ENCODE measurements at places on chromosomes 16 and 17.
A peak's percentile ranks its signal among the peaks of the same experiment; 100 is the strongest.

GRCh38 chr16:24853830-24854229 lies 8.1 kb downstream of the SLC5A11 start:
- DNase-seq: peak; percentile 59

DNA sequence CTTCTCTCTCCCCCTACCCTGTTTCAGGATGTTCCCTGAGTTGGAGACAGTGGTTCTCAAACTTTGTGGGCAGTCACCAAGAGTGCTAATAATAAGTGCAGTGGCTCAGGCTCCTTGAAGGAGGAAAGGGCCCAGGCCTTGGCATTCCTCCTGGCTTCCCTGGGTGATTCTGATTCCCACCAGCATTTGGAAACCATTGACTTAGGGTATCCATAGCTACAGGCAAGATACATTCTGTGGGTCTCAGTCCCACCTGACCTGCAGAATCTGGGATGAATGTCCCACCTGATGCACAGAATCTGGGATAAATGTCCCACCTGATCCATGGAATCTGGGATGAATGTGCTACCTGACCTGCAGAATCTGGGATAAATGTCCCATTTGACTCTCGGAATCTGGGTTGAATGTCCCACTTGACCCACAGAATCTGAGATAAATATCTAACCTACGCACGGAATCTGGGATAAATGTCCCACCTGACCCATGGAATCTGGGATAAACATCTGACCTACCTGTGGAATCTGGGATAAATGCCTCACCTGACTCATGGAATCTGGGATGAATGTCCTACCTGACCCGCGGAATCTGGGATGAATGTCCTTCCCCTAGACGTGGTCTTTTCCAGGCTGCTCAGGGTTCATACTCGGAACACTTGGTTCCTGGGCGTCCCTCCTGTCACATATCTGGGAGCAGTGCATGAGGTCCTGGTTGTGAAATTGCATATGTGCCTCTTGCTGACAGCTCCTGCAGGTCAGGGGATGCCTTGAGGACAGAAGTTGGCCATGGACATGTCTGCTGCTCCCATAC lies 136.7 kb upstream of the HS3ST2 start:
- no peak for DNase-seq

DNA sequence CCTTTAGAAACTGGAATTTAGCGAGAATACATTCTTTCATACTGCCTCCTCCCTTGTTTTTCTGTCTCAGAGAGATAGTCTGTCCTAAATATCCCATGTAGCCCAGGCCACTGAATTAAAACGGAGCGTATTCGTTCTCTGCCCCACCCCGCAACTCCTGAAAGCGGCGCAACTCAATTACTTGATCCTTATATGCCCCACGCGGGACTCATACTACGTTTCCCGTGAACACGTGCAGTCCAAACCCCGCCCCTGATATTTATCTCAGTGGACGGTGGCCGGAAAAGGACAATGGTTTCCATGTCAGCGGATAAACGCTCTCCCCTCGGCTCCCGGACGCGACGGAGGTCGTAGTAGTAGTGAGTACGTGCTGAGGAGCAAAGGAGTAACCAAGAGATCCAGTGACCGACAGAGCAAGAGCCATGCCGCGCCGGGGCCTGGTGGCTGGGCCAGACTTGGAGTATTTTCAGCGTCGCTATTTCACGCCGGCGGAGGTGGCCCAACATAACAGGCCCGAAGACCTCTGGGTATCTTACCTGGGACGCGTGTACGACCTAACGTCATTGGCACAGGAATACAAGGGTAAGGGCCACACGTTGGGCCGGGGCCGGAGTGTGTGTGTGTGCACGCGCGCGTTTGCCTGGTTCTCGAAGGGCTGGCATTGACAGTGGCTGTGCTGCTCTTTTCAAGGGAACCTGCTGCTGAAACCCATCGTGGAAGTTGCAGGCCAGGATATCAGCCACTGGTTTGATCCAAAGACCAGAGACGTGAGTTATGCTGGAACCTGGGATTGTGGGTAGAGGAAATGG lies at the start of gene CYB5D1:
Gene CYB5D1 (plus strand): TSS at position 291 of the 809 bp plus-strand sequence. CDS start 132 bp downstream, at position 423.
- DNase-seq: peak; percentile 99

DNA sequence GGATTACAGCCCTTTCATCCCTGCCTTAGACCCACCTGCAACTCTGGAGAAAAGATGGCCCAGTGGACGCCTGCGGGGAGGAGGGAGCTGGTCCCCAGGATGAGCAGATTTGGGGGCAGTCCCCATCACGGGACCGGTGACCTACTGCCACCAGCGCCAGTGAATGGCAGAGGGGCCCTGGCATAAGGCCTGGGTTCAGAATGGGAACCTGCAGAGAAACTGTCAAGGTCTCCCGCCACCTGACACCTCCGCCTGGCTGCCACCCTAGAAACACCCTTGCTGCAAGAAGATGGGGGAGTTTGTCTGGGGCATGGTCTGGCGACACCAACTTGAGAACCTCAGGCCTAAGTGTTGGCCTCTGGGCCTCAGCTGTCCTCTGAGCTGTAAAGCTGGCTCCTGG lies 335.7 kb downstream of the SEC14L1 start:
- DNase-seq: no peak

DNA sequence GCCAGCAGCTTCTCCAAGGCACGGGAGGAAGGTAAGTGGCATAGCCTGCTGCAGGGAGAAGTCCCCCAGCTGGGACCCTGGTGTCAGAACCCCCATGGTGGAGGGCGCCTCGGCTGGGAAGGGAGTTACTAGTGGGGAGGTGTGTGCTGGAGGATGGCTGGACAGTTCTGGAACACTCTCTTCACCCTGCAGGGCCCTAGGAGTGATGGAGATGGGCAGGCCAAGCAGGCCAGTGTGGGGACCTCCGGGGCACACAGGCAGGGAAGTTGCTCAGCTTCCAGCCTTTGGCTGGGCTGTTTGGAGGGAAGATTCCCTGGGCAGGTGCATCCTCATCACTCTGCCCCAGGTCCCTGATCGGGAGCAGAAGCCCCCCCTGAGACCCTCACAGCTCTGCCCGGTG lies 696 bp downstream of the C17orf99 start:
- no peak for DNase-seq

- DNase-seq: no peak
Measured at GRCh38 chr16:68866933-68867332, 23.6 kb downstream of the TANGO6 start.

GRCh38 chr16:22165508-22166285 lies 3.4 kb downstream of the SDR42E2 start:
- no peak for DNase-seq

- DNase-seq: no peak
Measured at GRCh38 chr16:798666-799065, 1.9 kb downstream of the GNG13 start.

GRCh38 chr17:79081571-79082276 lies 7.1 kb downstream of the ENGASE start:
- DNase-seq: no peak

DNA sequence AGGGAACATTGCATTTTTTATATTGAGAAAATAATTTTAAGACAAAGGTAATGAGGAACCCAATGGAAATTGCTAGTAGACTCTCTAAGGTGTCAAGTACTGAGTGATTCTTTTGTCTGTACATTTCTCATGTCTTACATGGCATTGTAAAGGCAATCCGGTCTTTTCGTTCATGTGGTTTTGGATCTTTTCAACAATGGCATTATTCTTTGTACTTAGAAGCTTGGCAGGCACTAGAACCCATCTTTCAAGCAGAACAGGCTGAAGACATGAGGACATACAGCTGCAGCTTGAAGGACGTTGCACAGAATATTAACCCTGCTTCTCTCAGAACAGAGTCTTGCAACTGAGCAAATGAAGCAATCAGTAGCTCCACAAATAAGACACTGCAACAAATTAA lies 231.5 kb upstream of the ZFHX3 start:
- no peak for DNase-seq

GRCh38 chr17:61360318-61360943 lies 39.2 kb upstream of the TBX2 start:
- DNase-seq: no peak

DNA sequence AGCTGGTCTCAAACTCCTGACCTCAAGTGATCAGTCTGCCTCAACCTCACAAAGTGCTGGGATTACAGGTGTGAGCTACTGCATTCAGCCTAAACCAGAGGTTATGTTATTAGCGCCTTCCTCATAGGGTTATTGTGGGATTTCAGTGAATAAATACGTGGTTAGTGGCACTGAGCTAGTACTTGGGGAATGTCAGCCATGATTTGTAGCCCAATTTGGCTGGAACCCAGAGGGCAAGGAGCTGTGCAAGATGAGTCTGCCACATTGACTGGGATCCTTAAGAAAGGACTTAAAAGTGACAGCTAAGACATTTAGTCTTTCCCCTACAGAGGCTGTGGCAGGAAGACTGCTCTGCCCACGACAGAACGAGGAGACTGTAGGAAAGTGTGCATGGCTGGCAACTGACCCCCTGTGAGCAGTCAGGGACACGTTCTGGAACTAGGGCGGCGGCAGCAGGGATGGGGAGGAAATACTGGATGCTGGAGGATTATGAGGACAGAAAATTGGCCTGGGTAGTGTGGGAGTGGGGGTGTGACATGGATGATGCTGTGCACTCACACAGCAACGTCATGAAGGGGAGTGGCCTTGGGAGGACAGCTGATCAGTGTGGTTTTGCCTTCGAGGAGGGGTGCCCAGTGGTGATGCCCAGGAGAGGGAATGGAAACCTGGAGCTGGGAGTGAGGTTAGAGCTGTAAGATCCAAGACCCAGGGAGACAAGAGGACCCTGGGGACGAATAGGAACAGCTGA lies 14.6 kb downstream of the ATP5PD start:
- DNase-seq: peak; percentile 87

DNA sequence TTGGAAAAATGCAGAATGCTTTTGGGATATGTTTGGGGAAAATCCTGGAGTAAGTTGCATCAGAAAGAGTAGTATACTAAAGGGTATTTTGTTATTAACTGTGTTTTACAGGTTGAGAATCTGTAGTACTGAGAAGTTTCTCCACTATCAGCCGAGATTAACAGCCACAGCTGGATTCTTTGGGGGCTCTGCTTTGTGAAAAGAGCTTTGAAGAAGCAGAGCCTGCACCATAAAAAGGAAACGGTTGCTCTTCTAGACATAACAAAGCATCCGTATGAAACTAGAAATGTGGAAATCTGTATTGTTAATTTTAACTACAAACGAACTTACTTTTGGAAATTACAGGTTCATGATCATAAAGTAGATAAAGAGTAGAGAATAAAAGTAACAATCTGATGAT lies 5.3 kb downstream of the NLK start:
- no peak for DNase-seq

DNA sequence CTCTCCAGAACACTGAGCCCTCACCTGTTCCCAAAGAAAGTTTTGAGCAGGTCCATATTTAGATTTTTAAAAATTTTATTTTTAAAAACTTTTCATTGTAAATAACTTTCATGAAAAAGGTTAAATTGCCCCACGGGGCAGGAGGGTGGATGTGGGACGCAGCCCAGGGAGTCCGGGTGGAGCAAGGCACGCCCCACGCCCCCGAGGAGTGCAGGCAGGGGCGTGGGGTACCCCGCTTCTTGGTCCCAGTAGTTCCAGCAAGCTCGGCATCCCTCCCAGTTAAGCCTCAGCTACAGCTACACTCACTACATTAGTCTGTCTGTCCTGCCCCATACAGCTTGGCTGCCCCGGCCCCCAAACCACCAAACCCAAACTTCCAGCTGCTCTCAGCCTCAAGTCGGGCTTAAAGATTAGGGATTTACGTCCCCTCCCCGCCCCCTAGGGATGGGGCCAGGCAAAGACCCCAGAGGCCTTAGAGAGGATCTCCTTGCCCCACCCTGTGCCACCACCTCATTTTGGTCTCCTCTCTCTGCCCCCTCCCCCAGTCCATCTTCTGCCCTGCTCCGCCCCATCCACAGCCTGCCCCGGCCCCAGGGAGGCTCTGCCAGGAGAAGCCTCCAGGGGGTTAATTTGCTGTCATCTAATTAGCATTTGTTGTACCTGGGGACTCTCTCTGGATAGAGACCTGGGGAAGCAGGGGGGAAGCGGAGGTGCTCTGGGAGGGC lies 4.6 kb downstream of the FOXJ1 start:
- peak; percentile 46 for DNase-seq

- DNase-seq: no peak
Measured at GRCh38 chr17:48527547-48527932, 3.3 kb downstream of the HOXB1 start.

- no peak for DNase-seq
Measured at GRCh38 chr17:41407226-41407625, 9.8 kb upstream of the KRT31 start.

DNA sequence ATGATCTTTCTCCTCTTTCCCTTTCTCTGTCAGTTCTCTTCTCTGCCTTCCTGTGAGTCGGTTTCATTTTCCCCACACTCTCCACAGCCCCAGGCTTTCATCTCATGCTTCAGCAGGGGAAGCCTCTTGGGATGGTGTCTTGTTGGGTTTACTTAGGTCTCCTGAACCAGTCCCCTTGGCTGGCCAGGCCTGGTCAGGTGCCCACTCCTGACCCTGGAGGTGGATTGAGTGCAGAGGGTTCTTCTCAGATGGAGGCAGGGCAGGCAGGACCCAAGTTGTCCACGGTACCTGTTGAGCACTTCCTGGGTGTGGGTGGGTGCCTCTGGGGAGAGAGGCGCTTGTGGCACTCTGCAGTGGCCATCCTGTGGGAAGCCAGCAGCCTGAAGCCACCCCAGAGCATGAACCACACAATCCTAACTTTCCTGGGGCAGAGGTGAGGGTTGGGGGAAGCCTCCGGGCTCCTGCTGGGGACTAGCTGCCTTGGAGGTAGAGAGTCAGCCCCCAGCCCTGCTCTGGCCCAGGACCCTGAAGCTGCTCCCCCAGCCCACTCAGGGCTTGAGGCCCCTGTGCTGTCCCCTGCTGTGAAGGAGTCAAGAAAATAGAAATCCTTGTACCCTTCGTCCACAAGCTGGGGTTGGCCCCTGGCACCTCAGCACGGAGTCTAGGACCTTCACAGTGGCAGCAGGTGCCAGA lies 2.0 kb upstream of the RAP1GAP2 start:
- no peak for DNase-seq

DNA sequence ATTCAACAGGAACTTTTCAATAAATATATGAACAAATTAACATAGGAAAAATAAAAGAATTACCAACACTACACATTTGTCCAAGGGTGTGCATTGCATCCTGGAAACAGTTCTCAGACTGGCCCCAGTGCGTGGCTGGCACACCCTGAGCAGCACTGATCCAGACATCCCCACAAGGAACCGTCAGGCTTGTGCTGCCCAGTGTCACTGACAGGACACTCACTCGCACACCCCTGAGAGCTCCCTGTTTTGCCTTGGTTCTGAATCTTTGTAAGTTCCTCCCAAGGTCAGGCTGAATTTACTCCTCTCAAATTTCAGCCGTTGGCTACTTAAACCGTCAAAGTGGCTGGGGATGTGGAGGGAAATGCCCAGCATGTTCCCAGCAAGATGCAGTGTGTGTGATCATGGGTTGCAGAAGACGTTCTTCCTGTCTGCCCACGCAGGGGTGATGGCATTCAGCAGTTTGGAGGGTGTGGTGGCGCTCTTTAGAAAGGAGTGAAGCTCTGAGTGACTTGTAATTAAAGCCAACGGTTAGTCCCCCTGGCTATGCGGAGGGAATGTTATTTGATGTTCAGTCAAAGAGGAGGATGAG lies 1.7 kb downstream of the MT2A start:
- no peak for DNase-seq

GRCh38 chr16:61024180-61024900 lies 1011.9 kb downstream of the CDH8 start:
- DNase-seq: no peak

- peak; percentile 70 for DNase-seq
Measured at GRCh38 chr17:7579834-7580603, 581 bp downstream of the CD68 start.
